ENCODE measurements at places on chromosomes 6 and 20.

GRCh38 chr20:2817891-2818595, 1.9 kb downstream of the TMEM239 start:
- DNase-seq: no peak

DNA sequence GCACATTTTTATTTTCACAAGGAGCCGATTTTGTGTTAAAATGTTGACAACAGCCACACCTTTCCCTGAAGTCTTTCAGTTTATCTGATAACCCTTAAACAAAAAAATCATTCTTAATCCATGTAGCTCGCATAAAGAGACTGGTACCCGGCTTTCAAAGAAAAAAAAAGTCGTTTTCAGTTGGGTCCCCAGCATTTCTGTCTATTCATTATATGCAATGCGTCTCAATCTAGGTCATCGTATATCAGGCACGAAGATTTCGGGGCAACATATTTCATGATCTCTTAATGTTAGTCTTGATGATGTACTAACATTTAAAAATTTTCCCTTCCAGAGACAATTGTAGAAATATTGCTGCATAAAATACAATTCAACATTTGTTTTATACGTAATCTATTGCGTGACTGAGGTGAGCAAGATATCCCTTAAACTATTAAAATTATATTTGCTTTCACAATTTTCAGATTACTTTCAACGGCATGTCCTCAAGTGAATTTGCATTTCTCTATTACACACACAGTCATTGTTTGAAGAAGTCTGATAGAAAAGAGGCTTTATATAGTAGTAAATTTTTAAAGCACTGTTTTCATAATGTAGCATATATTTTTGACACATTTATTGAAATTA, 2.9 kb upstream of the TUBB2B start:
- DNase-seq: no peak

GRCh38 chr20:21096321-21097043, 9.7 kb downstream of the LINC00237 start:
- DNase-seq: peak; percentile 38

GRCh38 chr20:5722927-5723326, 27.3 kb upstream of the SHLD1 start:
- no peak for DNase-seq

DNA sequence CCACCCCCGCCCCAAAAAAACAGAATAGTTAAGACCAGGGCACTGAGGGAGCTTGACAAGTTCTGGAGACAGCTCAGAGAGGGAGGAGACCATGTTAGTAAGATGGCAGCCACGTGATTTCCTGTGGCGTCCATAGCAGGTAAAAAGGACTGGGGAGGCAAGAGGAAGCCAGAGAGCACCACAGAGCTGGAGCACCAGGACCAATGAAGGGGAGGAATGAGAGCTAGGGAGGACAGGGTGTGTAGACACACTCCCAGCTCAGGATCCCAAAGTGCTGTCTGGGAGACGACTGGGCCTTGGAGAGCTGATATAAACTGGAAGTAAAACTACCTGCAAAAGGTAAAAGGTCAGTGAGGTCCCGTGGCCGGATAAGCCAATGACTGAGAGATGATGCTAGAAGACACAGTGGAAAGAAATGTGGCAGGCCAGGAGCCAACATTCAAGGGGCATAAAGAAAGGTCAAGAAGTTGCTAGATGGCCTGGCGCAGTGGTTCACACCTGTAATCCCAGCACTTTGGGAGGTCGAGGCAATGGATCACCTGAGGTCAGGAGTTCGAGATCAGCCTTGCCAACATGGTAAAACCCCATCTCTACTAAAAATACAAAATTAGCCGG, 39.0 kb downstream of the SLC23A2 start:
- DNase-seq: peak; percentile 18

GRCh38 chr6:16585805-16586204, 175.5 kb downstream of the ATXN1 start:
- no peak for DNase-seq

DNA sequence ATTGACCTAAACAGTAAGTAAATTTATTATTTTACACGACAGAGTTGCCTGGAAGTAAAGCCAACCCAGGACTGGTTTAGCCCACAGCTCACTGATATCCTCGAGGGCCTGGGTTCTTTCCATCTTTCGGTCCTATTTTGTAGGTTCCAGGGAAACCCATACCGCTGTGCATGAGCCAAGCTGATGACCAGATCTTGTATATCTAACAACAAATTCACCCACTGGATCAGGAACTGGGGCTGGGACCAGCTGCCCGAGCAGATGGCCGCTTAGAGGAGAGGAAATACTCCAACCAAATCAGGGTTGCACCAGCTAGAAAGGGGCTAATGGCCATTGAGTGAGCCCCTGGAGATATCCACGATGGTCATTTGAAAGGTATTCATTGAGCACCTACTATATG, 139.2 kb downstream of the BACH2 start:
- no peak for DNase-seq

GRCh38 chr6:112437058-112437457, 89.9 kb downstream of the RFPL4B start:
- no peak for DNase-seq

DNA sequence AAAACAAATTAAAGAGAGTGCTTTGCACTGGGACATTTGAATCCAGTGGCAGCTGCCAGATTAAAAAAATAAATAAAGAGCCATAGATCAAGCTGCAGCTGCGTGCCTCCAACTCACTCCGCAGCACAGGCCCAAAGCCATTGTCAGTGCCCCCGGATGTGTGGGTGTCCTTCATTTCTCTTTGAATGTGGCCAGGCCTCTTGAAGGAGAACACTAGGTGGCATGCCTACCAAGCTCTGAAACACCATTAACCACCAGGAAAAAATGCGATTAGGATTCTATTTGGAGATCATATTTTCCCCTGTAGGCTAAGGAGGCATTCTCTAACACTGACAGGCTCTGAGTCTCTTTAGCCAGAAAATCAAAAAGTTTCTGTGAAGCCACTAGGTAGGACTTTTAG, 549.8 kb downstream of the PRKN start:
- DNase-seq: no peak

GRCh38 chr6:4774296-4774695, 1.9 kb upstream of the CDYL start:
- DNase-seq: no peak

- DNase-seq: no peak
These were observed 668.6 kb downstream of the UTRN start for GRCh38 chr6:144953552-144954240.

- DNase-seq: no peak
These were observed 22.9 kb downstream of the FKBP1A start for GRCh38 chr20:1369970-1370369.

DNA sequence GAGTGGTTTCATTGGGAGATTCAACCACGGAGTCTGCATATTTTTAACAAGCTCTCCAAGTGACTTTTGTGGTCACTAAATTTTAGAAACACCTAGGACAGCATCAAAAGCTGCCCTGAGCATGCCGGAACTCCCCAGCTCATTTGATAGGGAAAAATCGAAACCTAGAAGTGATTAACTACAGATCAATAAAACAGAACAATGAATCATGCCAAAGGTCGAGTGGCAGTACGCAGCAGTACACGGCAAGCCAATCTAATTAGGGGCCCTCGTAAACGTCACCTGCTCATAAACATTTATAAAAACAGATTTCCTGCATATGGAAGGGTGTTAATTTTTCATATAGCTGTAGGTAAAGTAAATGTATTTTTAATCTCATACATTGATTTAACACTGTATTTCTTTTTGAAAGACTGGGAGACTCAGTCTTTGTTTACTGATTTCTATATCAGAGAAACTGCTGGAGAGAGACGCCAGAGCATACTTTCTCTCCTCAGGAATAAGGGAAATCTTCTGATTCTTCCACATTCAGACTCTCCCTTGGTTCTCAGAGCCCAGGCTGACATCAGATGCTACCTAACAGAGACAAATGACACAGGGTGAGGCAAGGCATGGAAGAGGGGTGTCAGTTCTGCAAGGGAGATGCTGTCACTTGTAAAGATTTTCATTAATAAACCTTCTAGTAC, 232.5 kb downstream of the PTPRT start:
- no peak for DNase-seq

Data from CD4-positive, alpha-beta T cell treated with Interleukin-1 beta for 1 hour (primary cell).